ENCODE measurements at places on chromosomes 11 and 22. TPM values are rescaled to one million over a fixed set of nuclear protein-coding genes. Genes with fewer than 3 reads are reported as not detected.

DNA sequence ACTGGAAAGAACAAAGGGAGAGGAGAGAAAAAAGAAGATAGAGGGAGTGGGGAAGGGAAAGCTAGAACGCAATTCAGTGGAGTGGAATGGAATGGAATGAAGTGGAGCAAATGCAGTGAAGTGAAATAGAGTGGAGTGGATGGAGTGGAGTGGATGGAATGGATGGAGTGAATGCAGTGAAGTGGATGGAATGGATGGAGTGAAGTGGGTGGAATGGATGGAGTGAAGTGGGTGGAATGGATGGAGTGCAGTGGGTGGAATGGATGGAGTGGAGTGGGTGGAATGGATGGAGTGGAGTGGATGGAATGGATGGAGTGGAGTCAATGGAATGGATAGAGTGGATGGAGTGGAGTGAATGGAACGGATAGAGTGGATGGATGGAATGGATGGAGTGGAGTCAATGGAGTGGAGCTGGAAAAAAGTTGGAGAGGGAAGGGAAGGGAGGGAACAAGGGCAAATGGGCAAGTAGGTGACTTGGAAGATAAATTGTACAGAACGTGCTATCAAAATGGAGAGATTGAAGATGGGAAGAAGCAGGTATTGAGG lies 13.9 kb downstream of the IFITM10 start:
- no peak for DNase-seq

- no peak for DNase-seq
These were observed 9.4 kb downstream of the MMP7 start for GRCh38 chr11:102521121-102521520.

GRCh38 chr22:49752598-49753091 lies 75.0 kb downstream of the BRD1 start:
- DNase-seq, result no peak

DNA sequence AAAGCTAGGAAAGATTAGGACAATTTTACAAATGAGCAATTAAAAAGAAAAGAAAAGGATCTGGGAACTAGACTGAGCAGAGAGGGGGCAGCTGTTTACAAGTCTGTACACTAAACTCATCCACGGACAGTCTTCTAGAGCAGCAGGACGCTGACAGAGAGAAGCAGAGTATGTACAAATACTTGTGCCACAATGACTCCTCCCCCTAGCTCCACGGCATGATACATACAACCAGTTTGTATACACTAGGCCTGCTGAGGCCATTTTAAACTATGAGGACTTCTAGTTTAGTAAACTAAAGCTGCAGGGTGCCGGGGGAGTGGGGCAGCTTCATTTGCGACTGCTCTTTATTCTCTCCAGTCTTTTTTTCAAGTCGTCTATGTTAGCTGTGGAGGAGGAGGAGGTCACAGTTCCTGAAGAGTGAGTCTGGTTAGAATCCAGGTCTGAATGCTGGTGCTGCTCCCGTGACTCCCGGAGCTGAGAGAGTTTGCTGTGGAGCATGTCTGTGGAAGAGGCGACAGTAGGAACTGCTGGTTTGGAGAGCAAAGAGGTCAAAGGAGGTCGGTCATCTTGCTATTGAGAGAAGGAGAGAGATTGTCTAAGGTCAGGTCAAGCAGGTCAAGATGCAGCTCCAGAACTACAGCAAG lies 24.8 kb downstream of the F2 start:
- DNase-seq, result no peak

DNA sequence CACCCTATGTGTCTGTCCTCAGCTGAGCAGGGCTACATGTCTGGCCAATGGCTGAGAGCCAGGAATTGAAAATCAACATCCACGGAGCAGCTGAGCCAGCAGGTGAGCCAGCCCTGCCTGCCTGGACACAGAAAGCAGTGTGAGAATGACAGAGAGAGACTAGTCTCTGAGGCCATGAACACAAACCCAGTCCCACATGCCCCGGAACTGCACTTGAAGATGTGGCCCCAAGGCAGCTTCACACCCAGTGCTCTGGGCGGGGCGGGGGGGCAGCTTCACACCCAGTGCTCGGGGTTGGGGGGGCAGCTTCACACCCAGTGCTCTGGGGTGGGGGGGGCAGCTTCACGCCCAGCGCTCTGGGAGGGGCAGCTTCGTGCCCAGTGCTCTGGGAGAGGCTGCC lies 37.6 kb downstream of the TRMU start:
- no peak for DNase-seq

- no peak for DNase-seq
These were observed 366.1 kb downstream of the CTTN start for GRCh38 chr11:70764356-70764905.

DNA sequence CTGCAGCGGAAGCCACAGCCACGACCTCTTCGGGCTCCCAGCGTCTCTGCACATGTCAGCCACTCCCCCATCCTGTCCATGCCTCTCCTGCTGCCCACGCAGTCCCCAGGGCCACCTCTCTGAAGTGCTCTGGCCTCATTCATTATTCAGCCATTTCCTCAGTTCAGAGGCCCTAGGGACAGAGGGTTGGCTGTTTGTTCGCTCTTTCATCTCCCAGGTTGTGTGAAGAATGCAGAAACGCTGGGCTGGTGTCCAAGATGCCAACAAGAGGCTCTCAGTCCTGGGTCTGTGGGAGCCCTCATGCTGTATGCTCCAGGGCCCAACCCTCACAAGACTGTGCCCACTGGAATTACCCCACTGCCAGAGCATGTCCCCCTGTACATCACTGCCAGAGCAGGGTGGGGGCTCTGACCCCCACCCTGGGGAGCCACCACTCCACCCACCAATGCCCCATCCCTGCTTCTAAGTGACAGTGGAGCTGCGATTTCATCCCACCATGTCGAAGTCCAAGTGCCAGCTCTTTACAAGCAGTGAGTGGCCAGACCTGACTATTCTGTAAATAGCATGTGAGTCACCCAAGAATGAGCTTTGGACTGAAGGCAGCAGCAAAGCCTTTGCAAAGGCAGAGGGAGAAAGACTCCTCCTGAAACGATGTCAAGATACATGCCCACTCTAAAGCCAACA lies 209.6 kb downstream of the BUD13 start:
- DNase-seq, result no peak

- peak; percentile 48 for DNase-seq
These were observed 679 bp downstream of the TUG1 start for GRCh38 chr22:30969532-30970355.

DNA sequence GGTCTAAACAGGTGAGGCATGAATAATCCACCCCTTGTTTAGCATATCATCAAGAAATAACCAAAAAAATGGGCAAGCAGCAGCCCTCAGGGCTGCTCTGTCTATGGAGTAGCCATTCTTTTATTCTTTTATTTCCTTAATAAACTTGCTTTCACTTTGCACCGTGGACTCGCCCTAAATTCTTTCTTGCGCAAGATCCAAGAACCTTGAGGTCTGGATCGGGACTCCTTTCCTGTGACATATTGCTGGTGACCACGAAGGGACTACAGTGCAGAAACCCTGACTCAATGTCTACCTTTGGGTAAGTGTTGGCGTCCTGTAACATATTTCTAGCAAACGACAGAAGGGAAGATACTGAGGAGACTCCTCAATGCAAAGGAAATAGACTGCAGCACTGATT lies 1099.2 kb downstream of the FAM181B start:
- DNase-seq, result no peak

GRCh38 chr11:10058356-10058755 lies 235.7 kb downstream of the SBF2 start:
- no peak for DNase-seq

DNA sequence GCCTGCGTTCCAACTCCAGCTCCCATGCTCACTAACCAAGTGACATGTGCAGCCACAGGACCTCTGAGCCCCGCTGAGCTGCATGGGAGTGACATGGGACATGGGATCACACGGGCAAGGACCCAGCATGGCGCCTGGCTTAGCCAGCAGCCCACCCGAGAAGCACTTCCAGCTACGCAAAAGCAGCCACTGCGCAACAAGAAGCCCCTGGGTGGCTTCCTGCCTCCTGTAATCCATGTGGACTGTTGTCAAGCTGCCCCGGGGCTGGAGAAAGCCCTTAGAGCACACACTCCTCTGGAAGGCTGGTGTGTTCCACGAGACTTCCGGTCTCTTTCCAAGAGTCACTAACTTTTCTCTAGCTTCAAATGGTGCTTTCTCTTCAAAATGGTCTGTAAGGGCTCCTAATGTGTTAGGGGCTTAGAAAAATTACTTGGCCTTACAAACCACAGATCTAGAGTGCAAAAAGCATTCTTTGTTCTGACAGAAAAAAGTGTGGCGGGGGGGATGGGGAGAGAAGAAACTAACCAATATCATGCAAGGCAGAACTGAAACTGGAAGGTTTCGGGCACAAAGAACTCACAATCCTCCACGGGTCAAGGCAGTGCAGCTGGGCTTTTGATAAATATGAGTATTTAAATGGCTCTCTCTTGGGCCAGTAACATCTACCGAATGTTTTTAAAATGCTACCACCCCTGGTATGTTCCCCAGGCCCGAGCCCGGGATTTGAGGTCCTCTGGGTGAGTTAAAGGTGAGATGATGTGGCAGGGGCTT lies 5.5 kb downstream of the C11orf24 start:
- no peak for DNase-seq

GRCh38 chr22:40659166-40659565 lies 20.1 kb upstream of the MCHR1 start:
- DNase-seq, result no peak

DNA sequence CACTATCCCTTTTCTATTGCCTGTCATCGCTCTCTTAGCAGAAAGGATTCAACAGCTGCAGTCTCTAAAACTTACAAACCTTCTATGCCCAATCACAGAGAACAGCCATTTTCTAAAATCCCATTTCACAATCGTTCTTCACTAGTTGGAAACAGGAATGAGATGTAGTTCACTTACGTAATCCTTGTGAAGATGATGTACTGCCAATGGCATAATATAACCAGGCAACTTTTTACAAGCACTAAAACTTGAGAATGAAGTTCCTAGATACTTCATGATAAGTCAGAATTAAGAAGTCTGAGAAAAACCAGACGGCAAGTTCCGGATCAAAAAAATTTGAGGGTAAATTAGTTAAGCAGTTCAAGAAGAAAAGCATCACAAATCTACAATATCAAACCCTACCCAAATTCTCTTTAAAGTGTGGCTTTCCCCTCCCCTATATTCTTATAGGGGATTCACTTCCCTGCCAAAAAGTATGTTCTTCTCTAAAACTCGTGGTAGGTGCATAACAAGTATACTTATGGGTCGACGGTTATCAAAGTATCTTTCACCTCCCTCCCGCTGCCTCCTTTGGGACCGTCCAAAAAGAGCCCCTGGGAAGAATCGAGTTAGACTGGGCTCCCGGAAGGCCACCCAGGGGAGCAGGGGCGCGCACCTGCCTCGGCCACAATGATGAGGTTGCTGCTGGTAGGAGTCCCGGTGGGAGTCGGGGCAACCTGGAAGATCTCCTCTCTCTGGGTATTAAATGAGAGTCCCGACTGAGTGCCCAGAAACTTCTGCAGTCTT lies 666 bp downstream of the MSANTD4 start:
- DNase-seq, result peak; percentile 16

- no peak for DNase-seq
These were observed 5.8 kb upstream of the EMID1 start for GRCh38 chr22:29199702-29200400.

DNA sequence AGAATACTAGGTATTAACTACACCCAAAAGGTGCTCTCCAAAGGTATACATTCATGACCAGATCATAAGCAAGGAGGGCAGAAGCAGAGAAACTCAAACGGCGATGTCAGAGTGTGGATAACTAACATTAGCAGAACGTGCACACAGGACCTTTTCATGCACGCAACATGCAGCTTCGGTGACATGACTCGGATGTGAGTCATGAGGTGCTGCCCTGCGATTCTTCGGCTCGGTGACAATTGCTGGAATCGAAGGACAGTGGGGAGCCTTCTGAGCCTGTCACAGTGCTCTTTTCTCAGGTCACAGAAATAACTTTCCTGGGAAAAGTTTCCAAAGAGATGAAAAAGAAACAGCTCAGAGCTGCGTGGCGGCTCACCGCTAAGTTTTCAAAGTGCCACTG lies 418.5 kb upstream of the SYN3 start:
- DNase-seq, result no peak

DNA sequence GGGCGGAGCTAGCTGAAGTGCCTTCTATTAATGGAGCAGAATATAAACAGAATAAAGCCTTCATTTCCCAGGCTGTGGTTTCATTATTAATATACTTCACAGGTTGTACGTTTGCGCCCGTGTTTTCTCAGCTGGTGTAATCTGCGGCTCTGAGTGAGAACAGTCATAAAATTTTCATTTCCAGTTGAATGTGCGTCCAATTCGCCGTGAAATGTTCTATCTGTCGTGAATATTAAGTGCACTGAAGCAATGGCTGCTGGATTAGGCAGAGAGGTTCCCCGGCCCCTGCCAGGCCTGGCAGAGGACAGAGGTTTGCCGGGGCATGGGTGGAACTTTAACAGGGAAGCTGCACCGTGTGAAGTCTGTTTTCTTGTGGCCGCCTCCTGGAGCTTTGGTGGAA lies 874.4 kb downstream of the NTM start:
- DNase-seq, result no peak

DNA sequence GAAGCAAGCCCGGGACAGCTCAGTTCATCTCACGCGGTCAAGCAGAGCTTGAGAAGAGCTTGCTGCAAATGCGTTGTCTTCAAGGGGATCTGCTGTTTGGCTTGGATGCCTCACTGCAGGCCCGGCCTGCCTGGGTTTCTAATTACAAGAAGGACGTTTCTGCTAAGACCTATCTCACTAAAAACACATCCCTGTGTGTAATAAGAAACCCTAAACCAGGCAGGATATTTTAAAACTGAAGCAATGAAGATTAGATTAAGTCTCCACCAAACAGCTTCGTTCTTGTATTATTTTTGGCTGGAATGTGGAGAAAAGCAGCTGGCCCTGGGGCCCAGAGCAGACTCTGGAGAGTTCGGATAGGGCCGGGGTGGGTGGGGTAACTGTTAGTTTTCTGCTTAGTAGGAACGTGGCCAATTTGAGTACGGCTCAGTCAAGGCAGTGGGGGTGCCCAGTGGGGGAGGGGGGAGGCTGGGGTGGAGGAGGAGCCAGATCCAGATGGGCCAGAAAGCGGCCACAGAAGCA lies 6.0 kb downstream of the PKNOX2 start:
- peak; percentile 73 for DNase-seq

The PNPLA5 gene
- polyA plus RNA-seq, result not detected

The INS gene
- polyA plus RNA-seq, result not detected

The XRCC6 gene
- polyA plus RNA-seq, result 240 TPM

The LRRN4CL gene
- polyA plus RNA-seq, result 14.6 TPM

The TRIM49 gene
- polyA plus RNA-seq, result not detected

The RELT gene
- polyA plus RNA-seq, result 3.0 TPM
